Activated CD8-positive, alpha-beta T cell treated with anti-CD3 and anti-CD28 coated beads for 36 hours (primary cell): ENCODE measurements at places on chromosomes 2 and 18. TPM values are rescaled to one million over a fixed set of nuclear protein-coding genes. Genes with fewer than 3 reads are reported as not detected.

DNA sequence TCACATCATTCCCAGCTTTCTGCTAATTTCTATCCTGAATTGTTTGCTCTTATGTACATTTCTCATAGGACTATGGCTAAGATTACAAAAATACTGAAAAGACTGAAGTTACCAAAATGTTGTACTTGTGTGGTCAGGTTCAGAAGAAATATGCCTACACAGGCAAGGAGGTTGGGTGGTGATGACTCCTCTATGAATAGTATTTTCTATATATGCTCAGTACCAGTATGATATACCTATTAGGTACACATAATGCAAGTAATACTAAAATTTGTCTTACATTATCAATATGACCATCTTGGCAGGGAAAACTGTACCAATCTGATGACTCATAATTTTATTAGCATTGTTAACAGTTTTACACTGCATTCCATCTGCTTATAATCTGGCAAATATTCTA lies 12.2 kb upstream of the ORC2 start:
- no peaks in the 10 kb centered on the region for H3K27me3 ChIP-seq
- H3K4me1 ChIP-seq = no peaks in the 10 kb centered on the region
- H3K4me3 ChIP-seq = no peak overlapping the region
- no peak for DNase-seq

Gene CFC1
- not detected for total RNA-seq

- no peak for DNase-seq
- H3K27me3 ChIP-seq = no peaks in the 10 kb centered on the region
- no peak overlapping the region for H3K27ac ChIP-seq
- H3K4me1 ChIP-seq = peaks cover 8% of the 10 kb centered on the region
- H3K36me3 ChIP-seq = no peaks in the 10 kb centered on the region
Observed at GRCh38 chr18:58400331-58400870, 228.5 kb downstream of the ALPK2 start.

Gene TRIB2
- 9.2 TPM for total RNA-seq
